ENCODE measurements at places on chromosomes 5 and 9.

- no peak for DNase-seq
These were observed 26.3 kb upstream of the TNPO1 start for GRCh38 chr5:72790186-72790585.

- no peak for DNase-seq
These were observed 5.6 kb downstream of the EGFLAM start for GRCh38 chr5:38263983-38264382.

- DNase-seq: no peak
These were observed 261.3 kb downstream of the CRB2 start for GRCh38 chr9:123617286-123617685.

- no peak for DNase-seq
These were observed 232.7 kb downstream of the CCDC171 start for GRCh38 chr9:15785584-15785983.

- no peak for DNase-seq
These were observed 421.9 kb downstream of the CDH10 start for GRCh38 chr5:24222876-24223275.

DNA sequence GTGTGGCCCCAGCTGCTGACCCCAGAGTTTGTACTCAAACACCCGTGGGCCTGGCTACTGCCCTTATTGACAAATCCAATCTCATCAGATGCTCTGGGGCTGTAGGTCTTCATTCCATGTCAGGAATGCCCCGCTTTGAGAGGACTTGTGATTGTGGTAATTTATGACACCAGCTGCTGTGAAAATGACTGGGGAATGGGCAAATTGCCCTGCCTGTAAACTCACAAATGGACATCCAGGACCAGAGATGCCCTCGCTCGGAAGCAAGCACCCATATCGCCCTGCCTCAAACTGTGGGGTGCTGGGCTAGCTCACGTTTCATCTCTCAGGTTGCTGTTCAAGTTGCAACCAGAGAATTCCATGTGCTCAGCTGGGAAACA lies 225.9 kb upstream of the MAP3K1 start:
- no peak for DNase-seq

DNA sequence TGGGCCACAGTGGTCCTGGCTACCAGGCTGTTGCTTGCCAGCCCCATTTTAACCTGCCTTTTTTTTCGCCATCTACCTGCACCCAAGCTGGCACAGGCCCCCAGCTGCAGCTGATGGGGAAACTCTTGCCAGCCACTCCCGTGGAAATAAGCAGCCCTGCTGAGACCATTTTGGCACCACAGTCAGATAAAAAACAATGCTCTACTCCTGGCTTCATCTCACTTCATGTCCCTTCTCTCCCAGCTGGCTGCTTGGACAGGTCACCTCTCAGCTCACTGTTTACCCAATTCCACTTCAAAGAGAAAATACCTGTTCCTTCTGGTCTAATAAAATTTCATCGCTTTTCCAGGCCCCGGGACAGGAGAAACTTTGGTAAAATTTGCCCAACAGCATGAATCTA lies 322.6 kb upstream of the SLC30A5 start:
- DNase-seq: no peak

DNA sequence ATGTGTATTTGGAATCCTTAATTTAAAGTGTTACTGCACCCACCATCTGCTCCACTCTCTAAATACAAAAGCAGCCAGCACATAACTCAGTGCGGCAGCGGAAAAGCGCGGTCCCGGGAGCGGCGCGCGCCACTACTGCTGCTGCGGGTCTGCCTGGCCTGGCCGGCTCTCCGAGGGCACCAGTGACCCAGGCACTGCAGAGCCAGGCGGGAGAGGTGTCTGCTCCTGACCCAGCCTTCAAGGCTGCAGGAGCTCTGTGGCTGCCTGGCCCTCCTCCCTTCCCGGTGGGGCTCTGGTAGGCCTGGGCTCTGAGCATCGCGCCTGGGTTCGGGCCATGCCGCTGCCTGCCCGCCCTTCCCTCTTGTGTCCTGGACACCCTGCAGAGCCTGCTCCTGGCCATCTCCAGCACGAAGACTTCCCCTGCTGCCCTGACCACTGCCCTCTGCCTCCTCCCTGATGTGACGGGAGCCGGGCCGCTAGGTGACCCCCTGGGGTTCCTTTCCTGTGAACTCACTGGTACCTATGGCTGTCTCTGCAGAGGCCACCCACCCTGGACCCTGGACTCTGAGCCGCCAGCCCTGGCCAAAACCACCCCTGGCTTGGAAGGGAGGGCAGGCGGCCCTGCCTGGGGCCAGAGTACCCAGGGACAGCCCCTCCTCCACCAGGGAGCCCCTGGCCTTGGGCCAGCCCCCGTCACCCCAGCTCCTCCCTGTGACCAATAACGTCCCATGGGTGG lies 32.8 kb upstream of the UBAC1 start:
- no peak for DNase-seq

DNA sequence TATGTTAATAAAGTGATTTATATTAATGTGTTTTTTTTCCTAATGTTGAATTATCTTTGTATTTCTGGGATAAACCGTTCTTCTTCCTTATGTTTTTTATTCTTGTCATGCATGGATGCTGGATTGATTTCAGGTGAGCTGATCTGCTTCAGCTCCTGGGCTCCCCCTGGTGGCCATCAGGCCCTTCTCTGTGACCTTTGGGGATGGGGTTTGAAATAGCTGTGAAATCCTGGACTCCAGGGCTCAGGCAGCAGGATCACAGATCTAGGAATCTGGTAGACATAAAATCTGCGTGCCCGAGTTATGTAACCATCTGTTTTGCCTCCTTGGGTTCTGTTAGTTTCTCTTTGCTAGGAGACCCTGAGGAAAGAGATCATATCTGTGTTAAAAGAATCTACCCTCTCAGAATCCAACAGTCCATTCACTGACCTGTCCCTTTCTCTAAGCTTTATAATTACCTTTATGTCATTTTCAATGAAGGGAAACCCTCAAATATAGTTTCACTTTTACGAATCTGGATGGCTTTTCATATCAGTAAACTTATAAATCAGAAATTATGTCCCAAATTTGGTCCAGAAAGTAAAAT lies 12.2 kb upstream of the OR13J1 start:
- DNase-seq: peak; percentile 75

DNA sequence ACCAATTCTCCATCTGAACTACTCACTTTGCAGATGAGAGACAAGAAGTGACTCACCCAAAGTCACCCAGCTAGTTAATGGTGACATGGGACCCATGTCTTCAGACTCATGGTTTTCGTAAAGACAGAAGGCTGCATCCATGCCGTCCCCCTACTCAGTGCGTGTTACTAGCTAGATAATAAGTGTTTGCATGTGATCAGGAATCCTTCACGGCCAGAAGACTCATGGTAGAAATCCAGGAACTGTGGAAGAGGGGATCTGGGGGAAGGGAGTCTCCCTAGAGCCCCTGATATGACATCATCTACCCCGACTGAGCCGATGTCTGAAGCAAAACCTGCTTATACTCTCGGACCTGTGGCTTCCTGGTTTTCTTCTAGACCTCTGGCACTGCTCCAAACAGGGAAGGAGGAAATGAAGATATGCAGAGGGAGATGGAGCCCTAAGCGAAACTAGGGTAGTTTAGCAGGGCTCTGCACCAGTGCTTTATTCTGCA lies 3.3 kb downstream of the RNF183 start:
- DNase-seq: no peak

GRCh38 chr5:67135381-67135984 lies 61.1 kb downstream of the CD180 start:
- DNase-seq: no peak

GRCh38 chr9:20351715-20352114 lies 270.6 kb downstream of the MLLT3 start:
- DNase-seq: no peak

DNA sequence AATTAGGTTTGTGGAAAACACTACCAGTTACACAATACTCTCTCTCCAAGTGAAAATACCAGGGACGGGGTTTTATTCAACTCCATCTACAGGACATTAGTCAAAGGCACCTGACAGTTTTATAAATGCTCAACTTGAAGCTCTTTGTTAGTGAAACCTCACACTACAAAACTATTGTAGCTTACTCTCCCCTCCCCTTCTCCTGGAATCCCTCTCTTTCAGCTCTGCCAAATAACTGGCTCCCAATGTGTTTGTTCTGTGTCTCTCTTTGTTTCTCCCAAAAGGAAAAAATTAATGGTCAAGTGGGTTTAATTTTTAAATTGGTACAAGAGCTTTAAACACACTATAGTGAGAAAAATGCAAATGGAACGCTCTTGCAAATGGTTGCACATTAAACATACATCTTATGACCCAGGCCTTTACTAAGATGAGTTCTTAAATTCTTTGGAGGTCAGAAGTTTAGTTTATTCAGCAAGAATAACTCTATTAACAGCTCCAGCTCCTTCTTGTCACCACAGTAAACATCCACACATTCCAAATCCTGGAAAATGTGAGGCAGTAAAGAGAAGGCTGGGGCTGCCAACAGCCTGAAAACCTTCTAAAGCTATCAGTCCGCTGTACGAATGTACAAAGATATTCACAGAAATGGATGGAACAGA lies 48.4 kb downstream of the ZNF608 start:
- no peak for DNase-seq

DNA sequence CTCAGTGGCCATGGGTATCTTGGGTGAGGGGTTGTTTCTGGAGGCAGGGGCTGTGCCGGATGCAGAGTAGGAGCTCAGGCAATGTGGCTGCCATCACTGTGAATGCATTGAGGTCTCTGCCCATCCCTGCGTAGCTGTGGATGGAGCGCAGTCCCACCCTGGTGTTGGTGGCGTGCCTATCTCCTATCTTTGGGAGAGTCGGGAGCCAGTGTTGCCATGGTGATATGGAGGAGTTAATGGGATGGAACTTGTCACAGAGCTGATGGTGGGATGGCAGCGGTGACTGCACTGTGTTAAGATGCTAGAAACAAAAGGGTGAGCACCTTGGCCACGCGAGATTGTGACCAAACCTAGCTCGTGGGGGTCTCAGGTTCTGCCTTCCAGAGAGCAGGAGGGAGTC lies 197.3 kb downstream of the MELK start:
- DNase-seq: no peak

GRCh38 chr9:73613092-73613701 lies 461.5 kb downstream of the ANXA1 start:
- no peak for DNase-seq

DNA sequence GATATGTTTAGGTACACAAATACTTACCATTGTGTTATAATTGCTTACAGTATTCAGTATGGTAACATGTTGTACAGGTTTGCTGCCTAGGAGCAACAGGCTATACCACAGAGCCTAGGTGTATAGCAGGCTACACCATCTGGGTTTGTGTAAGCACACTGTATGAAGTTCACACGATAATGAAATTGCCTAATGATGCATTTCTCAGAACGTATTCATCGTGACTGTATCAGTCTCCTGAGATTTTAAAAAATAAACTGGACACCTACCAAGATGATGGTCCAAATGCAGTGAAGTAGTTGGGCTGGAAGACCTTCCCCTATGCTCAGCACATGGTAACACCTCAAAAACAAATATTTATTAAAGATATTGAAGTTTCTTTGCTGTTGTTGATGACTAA lies 103.3 kb upstream of the NFIB start:
- DNase-seq: no peak

DNA sequence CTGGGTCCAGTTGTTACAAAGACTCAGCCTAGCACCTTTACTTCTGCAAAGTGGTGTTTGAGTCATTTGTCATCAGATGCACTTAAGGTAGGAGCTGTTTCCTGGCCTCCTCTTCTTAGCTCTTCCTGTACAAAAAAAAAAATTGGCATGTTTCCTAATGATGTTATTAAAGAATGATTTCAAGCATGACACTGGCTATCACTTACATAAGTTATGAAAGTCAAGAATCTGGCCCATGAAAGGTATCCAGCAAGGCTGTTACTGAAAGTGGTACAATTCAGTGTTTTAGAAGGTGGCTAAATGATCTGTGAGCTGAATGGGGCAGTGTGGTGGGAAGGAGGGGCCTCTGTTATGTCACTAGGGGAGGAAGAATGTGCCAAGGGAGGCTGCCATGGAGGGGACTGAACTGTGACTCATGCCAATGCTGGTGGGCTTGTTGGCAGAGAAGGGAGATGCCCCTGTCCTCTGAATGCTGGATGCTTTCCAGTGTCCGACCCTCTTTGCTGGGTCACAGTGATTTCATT lies 175.1 kb upstream of the MAP1B start:
- DNase-seq: no peak

DNA sequence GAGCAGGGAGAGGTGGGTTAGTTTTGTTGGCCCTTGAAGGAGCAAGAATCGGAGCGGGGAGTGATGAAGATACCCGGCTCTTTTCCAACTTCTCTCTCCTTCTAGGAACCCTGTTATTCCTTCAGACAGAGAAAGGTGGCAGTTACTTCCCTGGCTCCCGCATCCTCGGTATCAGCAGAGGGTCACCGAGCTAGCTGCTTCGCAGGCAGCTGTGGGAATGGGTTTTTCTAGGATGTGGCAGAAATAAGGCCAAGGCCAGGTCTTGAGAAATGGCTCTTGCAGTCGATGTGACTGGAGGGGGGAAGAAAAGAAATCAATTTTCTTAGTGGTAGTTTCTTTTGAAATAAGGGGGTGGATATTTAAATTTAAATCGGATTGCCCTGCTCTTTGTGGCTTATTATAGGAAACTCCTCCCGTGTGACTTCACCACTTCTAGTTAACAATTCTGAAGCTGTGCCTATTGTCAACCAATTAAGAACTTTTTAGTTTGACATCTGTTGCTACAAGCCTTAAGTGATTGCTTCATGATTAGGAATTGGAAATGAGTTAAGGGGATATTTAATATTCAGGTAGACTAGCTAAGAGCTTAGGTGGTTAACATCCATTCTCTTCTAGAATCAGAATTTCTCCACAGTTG lies 1.4 kb downstream of the SAP30L start:
- DNase-seq: peak; percentile 11

DNA sequence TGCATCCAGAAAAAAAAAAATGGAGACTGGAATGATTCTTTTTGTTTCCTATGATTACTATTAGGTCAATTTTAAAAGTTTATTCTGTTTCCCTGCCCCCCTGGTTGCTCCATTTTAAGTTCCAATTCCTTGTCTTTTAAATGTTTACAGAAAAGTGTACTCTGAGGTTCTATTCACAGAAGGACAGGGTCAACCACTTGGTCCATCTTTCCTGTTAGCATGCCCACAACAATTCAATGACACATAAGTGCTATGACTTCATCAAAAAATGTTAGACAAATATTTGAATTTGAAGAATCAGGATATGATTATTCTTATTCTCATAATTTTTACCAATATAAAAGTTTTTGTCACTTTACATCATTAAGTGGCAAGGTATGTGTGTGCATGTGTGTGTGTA lies 123.7 kb downstream of the PDE4D start:
- DNase-seq: no peak

- no peak for DNase-seq
These were observed 78.2 kb upstream of the FER start for GRCh38 chr5:108669462-108669861.

GRCh38 chr5:149153751-149154610 lies 12.7 kb downstream of the ABLIM3 start:
- no peak for DNase-seq

GRCh38 chr9:123267481-123268198 lies 746 bp downstream of the STRBP start:
- DNase-seq: peak; percentile 0

DNA sequence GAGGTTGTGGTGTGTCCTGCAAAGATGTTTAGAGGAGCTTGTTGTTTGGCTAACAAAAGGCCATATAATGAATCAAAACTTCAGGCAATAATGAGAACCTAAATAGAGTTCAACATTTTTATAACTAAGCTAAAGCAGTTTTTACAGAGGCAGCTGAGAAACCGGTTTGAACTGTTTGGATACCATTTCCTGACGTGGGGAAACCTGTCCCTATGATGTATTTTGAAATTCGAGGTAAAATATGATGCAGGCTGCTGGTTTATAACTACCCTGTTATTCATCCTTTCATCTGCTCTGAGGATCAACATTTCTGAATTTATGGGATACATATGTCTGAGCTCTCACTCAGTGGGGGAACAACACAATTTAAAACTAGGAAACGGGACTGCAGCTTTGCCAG lies 289.5 kb upstream of the IRX2 start:
- DNase-seq: no peak

All from CD4-positive, alpha-beta T cell treated with Interleukin-1 beta for 1 hour (primary cell).